ENCODE measurements at places on chromosomes 2 and 18.

- no peak for DNase-seq
These were observed 210.9 kb downstream of the GBX2 start for GRCh38 chr2:235957251-235957650.

DNA sequence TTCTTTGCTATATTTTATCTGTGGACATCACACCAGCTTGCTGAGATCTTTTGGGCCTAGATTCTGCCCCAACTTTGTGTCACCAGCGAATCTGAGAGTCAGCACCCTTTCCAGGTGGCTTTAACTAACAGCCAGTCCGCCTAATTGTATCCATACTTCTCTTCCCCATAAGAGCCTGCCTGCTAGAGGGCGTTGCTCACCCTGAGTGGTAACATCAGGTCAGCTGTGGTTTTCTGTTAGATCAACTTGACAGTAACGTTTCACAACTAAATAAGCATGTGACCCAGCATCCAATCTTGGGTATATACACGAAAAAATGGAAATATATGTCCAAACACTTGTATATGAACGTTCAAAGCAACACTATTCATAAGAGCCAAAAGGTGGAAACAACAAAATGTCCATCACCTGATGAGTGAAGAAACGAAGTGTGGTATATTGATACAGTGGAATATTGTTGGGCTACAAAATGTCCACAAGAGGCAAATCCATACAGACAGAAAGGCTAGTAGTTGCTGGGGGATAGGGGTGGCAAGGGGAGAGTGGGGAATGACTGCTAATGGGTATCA, 24.9 kb downstream of the EFHD1 start:
- no peak for DNase-seq

- DNase-seq: no peak
These were observed 54.2 kb downstream of the COMMD1 start for GRCh38 chr2:61959381-61960293.

DNA sequence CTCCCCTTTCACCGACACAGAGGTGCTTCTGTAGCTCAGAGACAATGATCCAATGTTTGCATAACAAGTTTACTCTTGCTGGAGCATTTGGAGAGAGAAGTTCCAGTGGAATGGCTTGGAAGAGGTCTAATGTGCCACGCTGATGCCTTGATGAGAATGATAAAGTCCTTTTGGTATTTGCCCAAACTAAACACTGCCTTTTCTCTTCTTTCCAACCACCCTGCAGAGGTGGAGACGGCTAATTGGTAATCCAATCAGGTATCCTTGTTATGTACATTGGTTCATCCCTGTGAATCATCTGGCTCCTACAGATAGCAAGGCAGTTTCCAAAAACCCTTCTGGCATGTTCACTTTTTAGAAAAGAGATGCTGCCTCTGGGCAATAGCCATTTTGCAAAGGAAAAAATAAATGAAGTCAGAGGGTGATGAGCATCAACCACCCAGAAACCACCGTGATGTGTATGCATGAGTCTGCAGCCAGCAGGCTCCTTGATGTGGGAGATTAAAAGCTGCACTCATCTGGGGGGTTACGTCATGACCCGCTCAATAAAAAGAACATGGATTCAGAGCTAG, 40.6 kb downstream of the KIAA2012 start:
- DNase-seq: no peak

- DNase-seq: no peak
These were observed 57.1 kb upstream of the CYTIP start for GRCh38 chr2:157501026-157501425.

- DNase-seq: no peak
These were observed 17.0 kb upstream of the PKDCC start for GRCh38 chr2:42030829-42031228.

DNA sequence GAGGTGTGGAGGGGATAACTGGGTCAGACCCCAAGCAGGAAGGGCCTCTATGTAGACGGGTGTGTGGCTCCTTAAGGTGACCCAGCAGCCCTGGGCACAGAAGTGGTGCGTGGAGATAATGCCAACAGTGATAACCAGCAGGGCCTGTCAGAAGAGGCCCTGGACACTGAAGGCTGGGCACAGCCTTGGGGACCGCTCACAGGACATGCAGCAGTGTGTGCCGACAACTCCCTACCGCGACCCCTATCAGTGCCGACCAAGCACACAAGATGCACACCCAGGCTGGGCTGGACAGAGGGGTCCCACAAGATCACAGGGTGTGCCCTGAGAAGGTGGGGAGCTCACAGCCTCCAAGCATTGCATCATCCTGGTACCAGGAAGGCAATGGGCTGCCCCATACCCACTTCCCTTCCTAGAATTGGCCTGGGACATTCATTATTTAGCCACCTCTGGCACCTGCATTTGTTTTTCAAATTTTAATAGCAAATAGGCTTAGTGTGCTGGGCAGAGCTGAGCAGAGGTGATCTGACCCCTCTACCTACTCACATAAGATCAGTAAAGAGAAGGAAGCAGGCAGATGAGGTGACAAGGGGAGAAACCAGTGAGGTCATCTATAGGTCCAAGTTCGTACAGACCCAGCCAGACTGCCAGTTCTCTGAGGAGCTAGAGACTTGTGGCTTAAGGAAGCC, 55.2 kb downstream of the BCL11A start:
- DNase-seq: no peak

DNA sequence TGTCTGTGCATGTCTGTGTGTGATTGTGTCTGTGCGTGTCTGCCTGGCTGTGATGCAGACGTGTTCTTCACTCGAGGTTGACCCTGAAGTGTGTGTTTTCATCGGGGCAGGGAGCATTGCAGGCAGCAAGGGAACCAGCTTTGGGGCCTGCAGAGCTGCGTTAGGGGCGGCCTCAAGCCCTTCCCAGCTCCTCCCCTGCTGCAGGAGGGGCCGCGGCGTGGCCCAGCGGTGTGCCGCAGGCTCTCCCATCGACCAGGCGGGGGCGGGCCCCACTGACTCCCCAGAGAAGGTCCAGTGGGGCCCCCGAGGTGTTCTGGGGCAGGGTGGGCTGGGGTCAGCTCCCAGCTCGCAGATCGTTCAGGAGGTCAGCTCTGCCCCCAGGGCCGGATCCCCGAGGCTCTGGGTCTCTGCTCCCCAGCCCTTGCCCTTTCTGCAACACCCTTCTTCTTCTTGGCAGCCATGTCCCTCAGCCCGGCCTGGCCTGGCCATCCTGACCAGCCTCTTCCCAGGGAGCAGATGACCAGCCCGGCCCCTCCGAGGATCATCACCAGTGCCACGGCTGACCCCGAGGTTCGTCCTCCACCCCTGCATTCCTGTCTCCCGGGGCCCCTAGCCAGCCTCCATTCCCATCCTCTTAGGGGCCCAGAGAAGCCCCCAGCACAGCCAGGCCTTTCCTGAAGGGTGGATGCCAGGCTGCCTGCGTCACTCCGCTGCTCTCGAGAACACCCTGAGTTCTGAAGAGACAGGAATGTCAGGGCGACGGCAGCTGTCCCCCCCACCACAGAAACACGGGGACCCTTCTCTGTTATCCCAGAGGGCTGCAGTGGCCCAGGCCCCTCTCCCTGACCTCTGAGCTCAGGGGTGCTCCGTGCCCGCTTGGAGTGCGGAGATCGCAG, 11.1 kb upstream of the KLHL30 start:
- peak; percentile 81 for DNase-seq

- DNase-seq: no peak
These were observed 149.6 kb upstream of the GALNT5 start for GRCh38 chr2:157107877-157108276.

DNA sequence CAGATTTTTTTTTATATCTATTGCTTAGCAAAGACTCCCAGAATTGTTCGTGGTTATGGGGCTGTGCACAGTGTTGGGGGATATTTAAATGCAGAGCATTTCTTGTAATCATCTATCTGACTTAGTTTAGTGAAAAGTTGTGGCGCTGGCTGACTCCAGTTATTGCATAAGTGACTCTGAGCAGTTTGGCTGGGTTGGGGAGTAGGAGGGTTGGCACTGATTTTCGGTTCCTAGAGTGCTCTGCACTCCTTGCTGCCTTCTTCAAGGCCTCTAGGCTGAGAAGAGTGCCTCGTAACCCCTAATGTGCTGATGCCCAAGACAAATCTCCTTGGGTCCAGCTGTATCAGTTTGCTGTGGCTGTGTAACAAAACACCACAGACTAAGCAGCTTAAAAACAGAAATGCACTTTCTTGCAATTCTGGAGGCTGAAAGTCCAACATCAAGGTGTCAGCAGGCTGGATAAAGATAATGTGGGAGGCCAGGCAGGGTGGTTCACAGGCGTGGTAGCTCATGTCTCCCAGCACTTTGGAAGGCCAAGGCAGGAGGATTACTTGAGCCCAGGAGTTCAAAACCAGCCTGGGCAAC, 6.5 kb upstream of the IMPA2 start:
- DNase-seq: no peak

DNA sequence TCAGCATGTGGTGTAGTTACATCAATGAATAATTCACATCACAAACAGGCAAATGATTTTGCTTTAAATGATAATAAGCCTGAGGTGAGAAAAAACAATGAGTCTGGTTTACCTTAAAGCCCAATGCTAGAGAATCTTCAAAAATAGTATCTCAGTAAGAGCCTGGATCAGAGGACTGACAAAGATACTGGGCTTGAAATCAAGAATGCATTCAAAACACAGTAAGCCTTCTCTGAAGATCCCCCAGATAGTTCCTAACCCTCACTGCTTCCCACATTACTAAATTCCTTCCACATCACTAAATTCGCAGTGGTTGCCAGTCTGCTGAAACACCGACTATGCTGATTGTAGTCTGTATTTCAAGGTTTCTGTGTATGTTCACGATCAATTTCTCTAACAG, 514.9 kb downstream of the SUCLG1 start:
- DNase-seq: no peak

DNA sequence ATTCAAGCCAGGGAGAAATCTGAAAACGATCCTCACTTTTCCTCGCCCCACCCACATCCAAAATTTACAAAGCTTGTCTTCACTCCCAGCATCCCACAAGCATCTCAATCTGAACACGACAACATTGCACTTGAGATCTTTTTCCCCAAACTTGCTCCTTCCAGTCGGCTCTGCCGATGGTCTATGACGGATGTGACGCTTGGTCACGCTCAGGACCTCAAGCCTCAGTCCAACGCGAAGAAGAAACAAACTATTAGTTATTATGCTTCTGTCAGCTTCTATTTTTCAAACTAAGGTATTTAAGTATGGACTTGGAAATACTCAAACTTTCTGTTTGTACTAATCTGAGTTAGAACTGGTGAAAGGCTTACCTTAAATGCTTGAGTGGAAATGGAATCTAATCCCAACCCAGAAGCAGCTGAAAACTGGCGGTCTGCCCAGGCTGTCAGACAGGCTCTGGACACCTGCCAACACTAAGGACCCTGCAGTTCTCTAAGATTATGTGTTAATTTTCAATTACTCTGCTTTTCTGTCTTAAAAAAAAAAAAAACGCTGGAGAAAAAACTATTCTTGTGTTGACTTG, 132.1 kb upstream of the DNMT3A start:
- DNase-seq: peak; percentile 41

- DNase-seq: no peak
These were observed 5.1 kb upstream of the ODC1 start for GRCh38 chr2:10452956-10453904.
